Left hindlimb (tissue), 1 donor: ENCODE measurements at places on chromosomes 1 and 21.

DNA sequence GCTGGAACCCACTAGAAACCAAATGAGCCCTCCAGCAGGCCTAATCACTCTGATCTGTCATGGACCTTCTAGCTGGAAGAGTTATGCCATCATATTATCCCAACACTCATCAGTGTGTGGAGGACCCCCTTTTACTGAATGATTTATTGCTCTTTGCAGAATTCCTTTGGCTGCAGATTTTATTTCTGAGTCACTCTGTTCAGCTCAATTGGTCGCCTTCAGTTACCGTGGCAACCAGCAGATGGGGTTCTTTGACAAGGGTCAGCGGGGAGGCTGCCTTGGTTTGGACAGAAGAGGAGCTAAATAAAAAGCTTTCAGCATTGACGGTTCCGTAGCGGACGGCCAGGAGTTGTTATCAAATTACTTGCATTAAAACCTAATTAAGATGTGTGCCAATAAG lies 220.1 kb downstream of the SDCCAG8 start:
- DNase-seq: no peak

- DNase-seq: no peak
Measured at GRCh38 chr1:112633628-112634027, 14.0 kb downstream of the CAPZA1 start.

DNA sequence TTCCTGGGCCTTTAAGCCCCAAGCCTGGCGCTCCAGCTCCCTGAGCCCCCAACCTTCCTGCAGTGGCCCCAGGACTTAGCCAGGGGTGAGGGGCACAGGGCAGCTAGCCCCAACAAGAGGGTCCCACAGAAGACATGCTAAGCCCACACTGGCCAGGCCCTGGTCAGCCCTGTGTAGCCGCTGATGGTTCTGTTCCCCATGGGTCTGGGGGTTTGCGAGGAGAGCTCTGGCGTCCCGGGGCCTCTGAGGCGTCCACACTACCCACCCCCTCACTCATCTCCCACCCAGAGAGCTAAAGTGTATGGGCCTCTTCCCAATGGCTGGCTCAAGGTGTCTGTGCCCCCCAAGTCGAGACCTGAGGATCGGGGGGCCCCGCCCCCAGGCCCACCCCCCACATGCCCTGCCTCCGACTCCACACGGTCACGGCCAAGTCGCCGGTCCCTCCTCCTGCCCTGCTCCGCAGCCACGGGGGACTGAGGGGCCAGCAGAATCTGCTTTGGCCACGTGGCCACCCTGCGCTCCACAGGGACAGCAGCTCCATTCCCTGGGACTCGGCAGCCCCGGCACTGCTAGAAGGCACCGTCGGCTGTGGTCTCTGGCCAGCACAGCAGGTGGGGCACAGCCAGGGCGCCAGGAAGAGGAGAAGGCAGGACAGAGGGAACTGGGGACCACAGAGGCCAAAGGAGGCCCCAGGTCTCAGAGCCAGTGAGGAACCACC lies 7.8 kb downstream of the TNFRSF18 start:
- DNase-seq: peak; percentile 20

DNA sequence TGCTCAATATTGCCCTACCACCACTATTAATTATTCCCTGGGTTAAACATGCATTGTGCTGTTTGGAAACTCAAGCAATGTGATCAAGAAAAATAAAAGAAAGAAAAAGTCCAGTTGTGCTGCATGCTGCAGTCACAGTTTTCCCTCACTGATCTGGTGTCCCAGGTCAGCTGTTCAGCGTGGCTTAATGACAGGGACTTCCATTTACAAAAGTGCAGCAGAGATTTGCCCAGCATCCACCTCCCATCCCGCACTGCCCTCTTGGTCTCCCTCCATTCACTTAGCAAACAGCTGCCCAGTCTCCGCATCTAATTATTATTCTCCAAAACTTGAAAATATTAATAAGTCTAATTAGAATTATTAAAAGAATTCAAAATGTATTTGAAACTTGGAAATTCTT lies 2.0 kb upstream of the OR2T4 start:
- no peak for DNase-seq

DNA sequence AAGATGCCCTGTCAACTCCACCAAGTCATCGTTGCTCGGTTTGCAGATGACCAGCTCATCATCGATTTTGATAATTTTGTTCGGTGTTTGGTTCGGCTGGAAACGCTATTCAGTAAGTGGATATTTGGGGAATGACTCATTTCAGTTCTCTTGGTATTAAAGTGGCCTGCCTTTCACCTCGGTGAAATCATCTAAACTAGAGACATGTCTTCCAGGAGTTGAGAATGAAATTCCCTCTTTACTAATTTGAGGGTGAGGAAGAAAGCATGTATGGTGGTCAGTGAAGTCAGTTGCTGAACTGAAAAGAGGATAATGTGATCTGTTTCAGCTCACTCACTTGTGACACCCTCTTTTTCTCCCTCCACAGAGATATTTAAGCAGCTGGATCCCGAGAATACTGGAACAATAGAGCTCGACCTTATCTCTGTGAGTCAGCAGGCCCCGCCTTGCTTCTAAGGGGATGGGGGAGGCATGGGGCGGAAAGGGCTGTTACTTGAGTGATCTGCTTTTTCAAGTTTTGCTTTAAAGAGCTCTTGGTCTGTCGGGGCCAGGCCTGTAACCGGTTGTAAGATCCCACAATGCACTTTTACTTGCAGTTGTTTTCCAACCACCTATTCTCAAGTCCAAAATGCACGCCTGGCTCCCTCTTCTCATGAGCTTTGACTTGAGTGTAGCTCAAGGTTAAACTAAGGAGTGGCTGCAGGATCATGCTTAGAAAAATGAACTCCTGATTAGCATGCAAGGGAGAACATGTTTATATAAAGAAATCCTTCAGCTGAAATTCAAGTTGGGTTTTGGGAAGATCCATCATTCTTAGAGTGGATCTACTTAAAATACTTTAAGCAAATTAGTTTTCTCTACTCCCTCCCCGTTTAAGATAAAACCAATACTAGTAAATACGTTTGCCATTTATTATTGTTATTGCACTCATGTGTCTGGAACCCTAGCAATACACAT lies 59.8 kb downstream of the CAPN2 start:
- DNase-seq: peak; percentile 46

DNA sequence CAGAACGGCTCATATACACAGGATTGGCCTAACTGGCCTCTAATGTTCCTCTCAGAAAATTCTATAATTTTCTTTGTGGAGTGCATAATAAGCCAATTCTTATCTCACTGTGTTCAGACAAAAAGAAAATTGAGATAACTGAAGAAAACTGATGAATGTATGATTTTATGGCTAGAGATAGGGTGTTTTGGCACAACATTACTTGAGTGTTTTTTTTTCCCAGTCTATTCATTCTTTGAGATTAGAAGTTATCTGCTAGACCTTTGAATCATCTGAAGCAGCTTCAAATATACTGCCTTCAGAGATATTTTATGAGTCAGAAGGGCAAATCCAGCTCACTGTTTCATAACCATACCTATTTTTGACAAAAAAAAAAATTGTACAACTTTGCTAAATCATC lies 85.6 kb downstream of the VAV3 start:
- DNase-seq: no peak
